ENCODE measurements at places on chromosomes 11 and 22. TPM values are rescaled to one million over a fixed set of nuclear protein-coding genes. Genes with fewer than 3 reads are reported as not detected.

DNA sequence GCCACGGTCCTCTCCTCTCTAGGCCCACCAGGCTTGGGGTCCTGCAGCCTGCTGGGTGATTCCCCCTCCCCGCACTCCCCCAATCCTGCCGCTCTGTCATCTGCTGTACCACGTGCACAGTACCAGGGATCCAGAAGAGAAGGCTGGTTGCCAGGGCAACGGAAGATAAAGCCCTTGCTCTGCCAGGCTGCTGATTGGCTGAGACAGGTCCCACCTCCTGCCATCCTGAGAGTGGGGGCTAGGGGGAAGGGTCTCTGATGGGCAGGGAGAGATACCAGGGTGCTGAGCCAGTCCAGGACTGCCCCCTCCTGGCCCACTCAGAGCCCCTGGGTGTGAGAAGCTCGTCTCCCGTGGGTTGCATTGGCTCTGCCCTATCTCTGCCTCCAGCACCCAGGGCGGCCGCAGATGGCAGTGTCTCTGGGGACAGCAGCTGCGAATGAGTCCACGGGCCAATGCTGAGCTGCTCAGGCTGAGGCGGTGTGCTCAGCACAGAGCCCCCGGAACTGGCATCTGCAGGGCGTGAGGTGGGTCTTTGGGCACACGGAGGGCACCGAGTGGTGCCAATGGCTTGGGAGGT lies at the start of gene SMIM45:
Gene SMIM45 (plus strand): TSS at position 253 of the 577 bp plus-strand sequence.
- H3K4me1 ChIP-seq: peaks cover 8% of the 10 kb centered on the region
- no peak within 1 kb of the TSS for H3K27ac ChIP-seq
- DNase-seq: no peak
- no peaks in the 10 kb centered on the region for H3K36me3 ChIP-seq
- H3K27me3 ChIP-seq: no peaks in the 10 kb centered on the region
- H3K4me3 ChIP-seq: no peak within 1 kb of the TSS

- no peak overlapping the region for H3K4me3 ChIP-seq
- no peaks in the 10 kb centered on the region for H3K27me3 ChIP-seq
- H3K27ac ChIP-seq: no peak overlapping the region
- no peaks in the 10 kb centered on the region for H3K36me3 ChIP-seq
- no peak for DNase-seq
Measured at GRCh38 chr11:75326439-75326810, 25.0 kb downstream of the ARRB1 start.

DNA sequence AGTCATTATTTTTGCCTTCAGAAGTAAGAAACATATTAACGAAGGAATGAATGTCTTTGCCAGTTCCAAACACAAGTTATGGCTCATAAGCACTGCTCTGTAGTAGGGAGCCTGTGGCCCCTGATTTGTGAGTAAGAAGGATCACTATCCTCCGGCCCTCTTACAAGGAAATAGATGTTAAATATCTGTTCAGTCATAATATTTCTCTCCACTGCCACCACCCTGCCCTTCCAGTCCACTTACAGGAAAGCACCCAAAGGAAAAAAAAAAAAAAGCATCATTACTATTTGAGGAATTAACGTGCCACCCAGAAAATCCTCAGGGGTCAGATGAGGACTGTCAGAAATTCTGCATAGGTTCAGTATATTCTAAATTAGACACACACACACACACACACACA lies 123.4 kb downstream of the ETS1 start:
- H3K36me3 ChIP-seq: peaks cover 84% of the 10 kb centered on the region
- no peaks in the 10 kb centered on the region for H3K27me3 ChIP-seq
- no peak overlapping the region for H3K27ac ChIP-seq
- no peak overlapping the region for H3K4me3 ChIP-seq

DNA sequence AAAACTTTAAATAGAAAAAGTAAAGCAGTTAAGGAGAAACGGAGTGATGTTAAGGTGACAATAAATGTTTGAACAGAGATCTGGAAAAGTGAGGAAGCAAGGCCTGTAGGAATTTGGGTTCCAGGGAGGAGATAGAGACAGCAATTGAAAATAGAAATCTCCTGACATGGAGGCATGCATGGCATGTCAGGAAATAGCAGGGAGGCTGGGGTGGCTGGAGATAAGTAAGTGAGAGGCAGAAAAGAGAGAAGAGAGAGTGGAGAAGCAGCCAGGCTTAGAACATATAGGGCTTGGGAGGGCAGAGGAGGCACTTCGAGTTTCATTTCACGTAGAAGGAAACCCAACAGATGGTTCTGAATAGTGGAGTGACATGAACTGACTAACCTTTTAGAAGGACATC lies 185.5 kb downstream of the LRRC4C start:
- no peak overlapping the region for H3K4me3 ChIP-seq
- no peaks in the 10 kb centered on the region for H3K27me3 ChIP-seq
- no peak overlapping the region for H3K27ac ChIP-seq
- DNase-seq: no peak

- H3K27ac ChIP-seq: no peak overlapping the region
- H3K27me3 ChIP-seq: no peaks in the 10 kb centered on the region
- H3K4me1 ChIP-seq: no peaks in the 10 kb centered on the region
- H3K4me3 ChIP-seq: no peak overlapping the region
- DNase-seq: no peak
Measured at GRCh38 chr11:29328961-29329441, 687.8 kb downstream of the KCNA4 start.

DNA sequence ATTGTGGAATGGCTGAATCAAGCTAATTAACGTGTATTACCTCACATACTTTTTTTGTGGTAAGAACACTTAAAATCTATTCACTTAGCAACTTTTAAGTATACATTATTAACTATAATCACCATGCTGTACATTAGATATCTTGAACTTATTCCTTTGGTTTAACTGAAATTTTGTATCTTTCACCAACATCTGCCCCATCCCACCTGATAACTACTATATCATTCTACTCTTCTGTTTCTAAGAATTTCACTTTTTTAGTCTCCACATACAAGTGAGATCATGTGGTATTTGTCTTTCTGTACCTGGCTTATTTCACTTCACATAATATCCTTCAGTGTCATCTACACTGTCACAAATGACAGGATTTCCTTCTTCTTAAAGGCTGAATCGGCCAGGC lies 17.1 kb upstream of the VWA5A start:
- no peak overlapping the region for H3K27ac ChIP-seq
- H3K36me3 ChIP-seq: no peaks in the 10 kb centered on the region

- no peaks in the 10 kb centered on the region for H3K4me1 ChIP-seq
- H3K27me3 ChIP-seq: no peaks in the 10 kb centered on the region
- H3K36me3 ChIP-seq: no peaks in the 10 kb centered on the region
- H3K4me3 ChIP-seq: no peak overlapping the region
Measured at GRCh38 chr22:48423481-48423911, 1404.2 kb downstream of the BRD1 start.

- no peaks in the 10 kb centered on the region for H3K4me1 ChIP-seq
- no peaks in the 10 kb centered on the region for H3K36me3 ChIP-seq
- H3K4me3 ChIP-seq: no peak overlapping the region
- H3K27me3 ChIP-seq: no peaks in the 10 kb centered on the region
Measured at GRCh38 chr22:37784829-37785495, 22.8 kb upstream of the GCAT start.

DNA sequence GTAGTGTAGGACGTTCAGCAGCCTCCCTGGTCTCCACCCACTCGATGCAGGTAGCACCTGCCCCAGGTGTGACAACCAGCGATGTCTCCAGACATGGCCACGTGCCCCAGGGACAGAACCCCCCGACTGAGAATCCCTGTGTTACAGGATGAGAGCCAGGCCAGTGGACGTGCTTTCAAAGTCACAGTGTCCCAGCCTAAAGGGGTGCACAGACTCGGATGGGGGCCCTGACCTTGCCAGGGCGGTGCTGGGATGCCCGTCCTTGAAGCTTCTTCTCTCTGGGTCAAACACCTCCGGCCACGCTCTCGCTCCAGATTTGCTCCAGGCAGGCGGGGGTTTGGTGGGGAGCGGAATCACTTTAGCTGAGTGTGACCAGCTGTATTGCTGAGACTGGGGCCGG lies 23.3 kb upstream of the GAL start:
- no peaks in the 10 kb centered on the region for H3K27me3 ChIP-seq
- H3K27ac ChIP-seq: no peak overlapping the region
- DNase-seq: no peak
- H3K36me3 ChIP-seq: no peaks in the 10 kb centered on the region
- no peaks in the 10 kb centered on the region for H3K4me1 ChIP-seq
- H3K4me3 ChIP-seq: no peak overlapping the region

DNA sequence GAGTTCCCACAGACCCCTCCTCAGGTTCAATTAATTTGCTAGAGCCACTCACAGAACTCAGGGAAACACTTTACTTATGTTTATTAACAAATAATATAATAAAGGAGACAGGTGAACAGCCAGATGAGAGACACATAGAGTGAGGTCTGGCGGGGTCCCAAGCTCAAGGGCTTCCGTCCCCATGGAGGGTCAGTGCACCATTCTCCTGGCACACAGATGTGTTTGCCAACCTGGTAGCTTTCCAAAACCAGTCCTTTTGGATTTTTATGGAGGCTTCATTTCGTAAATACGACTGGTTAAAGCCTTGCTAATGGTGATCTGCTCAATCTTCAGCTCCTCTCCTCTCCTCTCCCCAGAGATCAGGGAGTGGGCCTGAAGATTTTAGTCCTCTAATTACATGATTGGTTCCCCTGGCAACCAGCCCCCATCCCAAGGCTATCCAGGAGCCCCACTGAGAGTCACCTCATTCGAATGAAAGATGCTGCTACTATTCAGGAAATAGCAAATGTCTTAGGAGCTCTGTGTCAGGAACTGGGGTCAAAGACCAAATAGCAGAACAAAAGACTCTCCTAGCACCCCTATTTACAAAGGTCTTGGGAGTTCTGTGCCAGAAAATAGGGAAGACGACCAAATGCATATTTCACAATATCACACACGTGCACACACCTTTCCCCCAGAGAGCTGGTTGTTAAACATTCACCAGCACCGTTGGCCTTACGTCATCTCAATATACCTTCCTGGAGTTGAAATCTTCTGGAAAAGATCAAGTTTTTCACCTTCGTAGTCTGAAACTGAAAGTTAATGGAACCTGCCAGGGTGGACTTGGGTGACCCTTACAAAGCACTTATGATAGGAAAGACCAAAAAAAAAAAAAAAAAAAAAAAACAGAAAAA lies 23.8 kb upstream of the CAPRIN1 start:
- H3K27ac ChIP-seq: no peak overlapping the region
- no peaks in the 10 kb centered on the region for H3K4me1 ChIP-seq
- DNase-seq: no peak
- no peaks in the 10 kb centered on the region for H3K36me3 ChIP-seq
- H3K4me3 ChIP-seq: no peak overlapping the region

GRCh38 chr11:10979529-10979928 lies 121.7 kb upstream of the ZBED5 start:
- no peaks in the 10 kb centered on the region for H3K27me3 ChIP-seq
- no peaks in the 10 kb centered on the region for H3K36me3 ChIP-seq
- H3K4me3 ChIP-seq: no peak overlapping the region
- no peaks in the 10 kb centered on the region for H3K4me1 ChIP-seq

- no peak overlapping the region for H3K4me3 ChIP-seq
- peaks cover 35% of the 10 kb centered on the region for H3K36me3 ChIP-seq
- peaks cover 12% of the 10 kb centered on the region for H3K4me1 ChIP-seq
- DNase-seq: no peak
- H3K27ac ChIP-seq: no peak overlapping the region
Measured at GRCh38 chr11:57662893-57663292, 5.0 kb upstream of the ZDHHC5 start.

GRCh38 chr11:113906038-113906437 lies 1.4 kb downstream of the HTR3B start:
- no peak overlapping the region for H3K4me3 ChIP-seq
- H3K27me3 ChIP-seq: no peaks in the 10 kb centered on the region
- H3K27ac ChIP-seq: no peak overlapping the region
- DNase-seq: no peak

DNA sequence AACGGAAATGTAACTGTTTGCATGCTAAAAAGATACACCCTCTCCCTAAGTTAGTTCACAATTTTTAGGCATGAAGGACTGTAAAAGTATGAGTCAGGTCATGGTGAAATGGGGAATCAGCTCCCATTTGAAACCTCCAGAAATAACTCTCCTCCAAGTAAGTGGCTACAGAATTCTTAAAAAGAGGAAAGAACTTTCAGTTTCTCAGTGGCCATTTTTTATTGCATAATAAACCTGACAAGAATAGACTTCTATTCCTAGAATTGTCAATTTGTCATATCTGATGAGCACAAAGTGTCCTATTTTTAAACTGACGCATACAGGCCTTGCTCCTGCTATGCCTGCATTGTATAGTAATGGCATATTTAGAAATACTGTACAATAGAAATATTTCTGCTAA lies 612.2 kb downstream of the CNTN5 start:
- no peaks in the 10 kb centered on the region for H3K36me3 ChIP-seq
- no peak overlapping the region for H3K4me3 ChIP-seq
- no peaks in the 10 kb centered on the region for H3K27me3 ChIP-seq

DNA sequence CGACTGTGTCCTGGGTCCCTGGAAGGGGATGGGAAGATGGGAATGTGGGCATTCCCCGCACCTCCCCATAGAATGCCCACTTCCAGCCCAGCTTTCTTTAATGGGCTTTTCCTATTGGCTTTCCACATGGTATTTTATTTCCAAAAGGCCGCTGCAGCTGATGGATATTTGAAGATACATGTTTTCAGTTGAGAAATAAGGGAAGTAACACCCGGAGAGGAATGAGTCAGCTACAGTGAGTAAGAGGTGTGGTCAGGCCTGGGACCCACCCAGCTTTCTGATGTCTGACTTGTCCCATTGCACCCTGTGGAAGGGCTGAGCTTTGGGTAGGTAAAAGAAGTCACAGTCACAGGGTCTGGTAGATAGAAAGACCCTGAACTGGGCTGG lies 476.9 kb downstream of the MIAT start:
- H3K4me1 ChIP-seq: no peaks in the 10 kb centered on the region
- H3K27ac ChIP-seq: no peak overlapping the region
- no peak overlapping the region for H3K4me3 ChIP-seq
- H3K27me3 ChIP-seq: no peaks in the 10 kb centered on the region

DNA sequence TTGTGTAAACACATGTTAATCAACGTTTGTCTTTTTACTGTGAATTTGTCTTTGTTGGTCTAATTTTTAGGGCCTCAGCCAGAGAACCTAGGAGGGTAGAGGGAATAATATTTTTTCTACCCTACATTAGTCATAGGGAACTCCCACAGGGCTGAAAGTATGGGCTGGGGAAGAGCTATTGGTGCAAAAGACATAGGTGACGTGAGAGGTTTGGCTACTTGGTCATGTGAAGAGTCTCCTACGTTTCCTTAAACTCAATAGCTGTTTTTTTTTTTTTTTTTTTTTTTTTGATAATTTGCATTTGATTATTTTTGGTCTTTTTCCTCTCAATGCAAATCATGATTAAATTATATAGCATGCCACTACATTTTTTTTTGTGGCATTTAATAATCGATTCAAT lies 15.9 kb upstream of the MMP7 start:
- H3K27ac ChIP-seq: no peak overlapping the region
- H3K36me3 ChIP-seq: no peaks in the 10 kb centered on the region
- no peaks in the 10 kb centered on the region for H3K4me1 ChIP-seq
- no peak overlapping the region for H3K4me3 ChIP-seq

FJX1 gene
- 0.69 TPM for total RNA-seq

GRK2 gene
- 237 TPM for total RNA-seq

CPSF7 gene
- 140 TPM for total RNA-seq

C11orf91 gene
- total RNA-seq: not detected

TRIM77 gene
- not detected for total RNA-seq

APOL5 gene
- not detected for total RNA-seq

PRR14L gene
- 50.4 TPM for total RNA-seq

KCNK4 gene
- total RNA-seq: not detected

NXPE1 gene
- not detected for total RNA-seq

PC gene
- 9.6 TPM for total RNA-seq

GAL gene
- total RNA-seq: 1.7 TPM

PICALM gene
- 103 TPM for total RNA-seq

Data from CD8-positive, alpha-beta memory T cell (primary cell).